ENCODE measurements at places on chromosomes 11 and 22. TPM values are rescaled to one million over a fixed set of nuclear protein-coding genes. Genes with fewer than 3 reads are reported as not detected.

The OR2D2 gene
- not detected for polyA plus RNA-seq

The TYR gene
- not detected for polyA plus RNA-seq

The P2RY2 gene
- polyA plus RNA-seq = 0.10 TPM

The C11orf86 gene
- polyA plus RNA-seq = 0.29 TPM

The PACS1 gene
- polyA plus RNA-seq = 92.3 TPM

The CARD18 gene
- not detected for polyA plus RNA-seq

DNA sequence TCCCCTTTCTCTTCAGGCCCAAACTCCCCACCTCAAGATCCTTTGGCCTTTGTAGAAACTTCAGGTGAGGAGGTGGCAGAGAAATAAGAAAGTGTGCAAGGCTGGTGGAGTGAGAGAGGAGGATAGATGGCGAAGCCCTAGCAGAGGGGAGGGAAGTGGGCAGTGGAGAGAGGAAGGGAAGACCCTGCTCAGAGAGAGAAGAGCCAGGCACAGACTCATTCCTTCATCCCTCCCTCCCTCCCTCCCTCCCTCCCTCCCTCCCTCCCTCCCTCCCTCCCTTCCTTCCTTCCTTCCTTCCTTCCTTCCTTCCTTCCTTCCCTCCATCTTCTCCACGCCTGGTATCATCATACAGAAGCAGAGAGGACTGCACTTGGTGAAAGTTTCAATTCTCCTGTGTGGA, 21.0 kb downstream of the RTN4RL2 start:
- no peak for DNase-seq

- no peak for DNase-seq
Observed at GRCh38 chr11:118415062-118415738, 13.8 kb downstream of the ATP5MG start.

DNA sequence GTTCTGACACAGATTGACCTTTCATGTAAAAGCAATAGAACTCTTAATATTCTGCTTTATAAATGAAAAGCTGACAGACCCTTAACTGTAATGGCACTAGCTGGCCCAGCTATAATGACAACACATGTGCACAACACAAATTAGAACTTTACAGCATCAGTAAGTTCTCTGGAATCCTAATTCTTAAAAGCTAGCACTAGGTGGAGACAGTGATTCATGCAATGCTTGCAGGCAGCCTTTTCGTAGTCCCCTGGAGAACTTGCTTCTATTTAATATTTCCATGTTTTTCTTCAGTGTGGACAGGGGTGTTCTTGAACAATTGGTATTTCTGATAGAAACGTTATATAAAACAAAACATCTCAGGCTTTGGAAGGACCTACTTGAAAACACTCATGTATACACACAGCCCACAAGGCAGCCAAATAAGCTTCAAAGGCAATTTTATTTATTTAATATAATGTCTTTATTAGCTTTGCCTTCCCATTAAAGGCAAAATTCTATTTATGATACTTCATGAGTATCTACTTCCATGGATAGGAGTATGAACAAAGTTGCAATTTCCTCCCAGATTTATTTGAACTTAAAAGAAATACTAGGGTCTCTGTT, 374.3 kb upstream of the MPPED2 start:
- peak; percentile 44 for DNase-seq

DNA sequence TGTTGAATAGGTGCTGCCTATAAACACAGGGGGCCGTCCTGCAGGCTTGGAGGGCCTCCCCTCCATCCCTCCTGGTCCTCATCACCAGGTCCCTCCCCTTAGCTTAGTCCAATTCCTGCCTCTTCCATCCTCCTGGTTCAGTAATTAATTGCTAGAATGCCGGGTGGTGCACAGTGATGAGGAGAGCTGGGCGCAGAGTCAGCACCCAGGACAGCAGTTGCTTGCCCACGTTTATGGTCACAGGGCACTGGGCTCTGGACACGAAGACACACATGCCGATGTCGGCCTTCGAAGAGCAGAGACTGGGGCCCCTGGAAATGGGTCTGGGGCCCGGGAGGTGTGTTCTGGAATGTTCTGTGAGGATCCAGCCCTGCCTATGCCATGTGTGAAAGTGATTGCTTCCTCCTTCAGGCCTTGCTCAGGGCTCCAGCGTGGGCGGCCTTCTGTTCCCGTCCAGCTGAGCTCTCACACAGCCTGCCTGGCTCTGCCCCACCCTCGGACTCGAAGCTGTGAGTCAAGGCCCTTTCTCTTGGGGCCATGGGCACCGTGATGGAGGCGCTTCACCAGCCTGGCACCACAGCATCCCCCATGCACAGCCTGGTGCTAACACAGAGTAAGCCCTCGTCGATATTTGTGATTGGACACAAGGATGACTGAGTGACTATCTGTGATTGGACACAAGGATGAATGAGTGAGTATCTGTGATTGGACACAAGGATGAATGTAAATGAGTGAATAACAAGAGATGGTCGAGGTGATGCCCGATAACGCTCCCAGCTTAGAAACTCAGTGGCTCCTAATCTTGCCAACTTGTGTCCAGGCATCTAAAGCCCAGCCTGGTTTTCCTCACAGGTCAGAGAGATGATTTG, 884.7 kb downstream of the BRD1 start:
- DNase-seq = no peak

- peak; percentile 56 for DNase-seq
Observed at GRCh38 chr22:43326331-43327156, 16.6 kb downstream of the SCUBE1 start.

- no peak for DNase-seq
Observed at GRCh38 chr11:111419641-111420327, 40.7 kb upstream of the POU2AF1 start.

DNA sequence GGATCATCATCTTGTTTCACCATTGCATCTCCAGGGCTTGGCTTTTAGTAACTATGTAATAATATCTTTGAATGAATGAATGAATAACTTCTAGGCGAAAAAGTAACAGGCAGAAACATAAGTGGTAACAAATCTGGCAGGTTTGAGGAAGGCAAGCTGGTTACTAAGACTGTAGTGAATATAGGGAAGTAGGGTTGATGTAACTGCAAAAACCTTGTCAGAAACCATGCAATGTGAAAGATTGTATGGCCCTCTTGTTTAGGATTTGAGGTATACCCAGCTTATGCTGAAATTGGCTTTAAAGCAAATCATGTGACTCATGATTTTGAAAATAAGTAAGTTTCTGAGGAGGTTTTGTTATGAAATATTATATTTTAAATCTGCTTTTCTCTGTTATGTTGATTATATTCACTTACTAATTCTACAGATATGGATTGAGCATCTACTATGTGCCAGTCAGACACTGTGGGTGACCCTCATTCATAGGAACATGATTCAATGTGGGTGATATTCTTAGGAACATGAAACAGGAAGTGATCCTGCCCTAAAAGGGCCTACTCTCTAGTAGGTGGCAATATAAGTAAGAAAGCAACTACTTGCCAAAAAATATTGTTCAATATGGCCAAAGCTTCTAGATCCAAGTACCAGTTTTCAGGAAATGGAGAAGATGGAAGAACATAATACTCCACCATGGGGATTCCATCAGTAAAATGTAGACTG, 115.5 kb upstream of the CCDC90B start:
- DNase-seq = no peak

DNA sequence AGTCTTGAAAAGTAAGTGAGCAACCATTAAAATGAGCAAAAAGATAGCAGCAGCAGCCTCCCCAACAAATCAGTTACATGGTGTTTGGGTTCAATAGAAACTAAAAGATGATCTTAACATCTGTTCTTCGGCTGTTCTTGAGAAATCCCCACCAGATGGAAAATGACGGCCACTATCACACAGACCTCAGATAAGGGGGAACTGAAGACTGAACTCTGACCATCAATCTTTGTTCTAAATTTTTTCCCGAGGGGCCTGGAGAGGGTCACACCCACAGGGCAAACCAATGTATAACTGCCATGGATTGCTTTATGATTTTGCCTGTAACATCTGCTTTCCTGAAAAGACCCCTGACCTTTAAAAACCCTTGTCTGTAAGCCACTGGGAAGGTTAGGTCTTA, 624.8 kb upstream of the KIRREL3 start:
- no peak for DNase-seq

DNA sequence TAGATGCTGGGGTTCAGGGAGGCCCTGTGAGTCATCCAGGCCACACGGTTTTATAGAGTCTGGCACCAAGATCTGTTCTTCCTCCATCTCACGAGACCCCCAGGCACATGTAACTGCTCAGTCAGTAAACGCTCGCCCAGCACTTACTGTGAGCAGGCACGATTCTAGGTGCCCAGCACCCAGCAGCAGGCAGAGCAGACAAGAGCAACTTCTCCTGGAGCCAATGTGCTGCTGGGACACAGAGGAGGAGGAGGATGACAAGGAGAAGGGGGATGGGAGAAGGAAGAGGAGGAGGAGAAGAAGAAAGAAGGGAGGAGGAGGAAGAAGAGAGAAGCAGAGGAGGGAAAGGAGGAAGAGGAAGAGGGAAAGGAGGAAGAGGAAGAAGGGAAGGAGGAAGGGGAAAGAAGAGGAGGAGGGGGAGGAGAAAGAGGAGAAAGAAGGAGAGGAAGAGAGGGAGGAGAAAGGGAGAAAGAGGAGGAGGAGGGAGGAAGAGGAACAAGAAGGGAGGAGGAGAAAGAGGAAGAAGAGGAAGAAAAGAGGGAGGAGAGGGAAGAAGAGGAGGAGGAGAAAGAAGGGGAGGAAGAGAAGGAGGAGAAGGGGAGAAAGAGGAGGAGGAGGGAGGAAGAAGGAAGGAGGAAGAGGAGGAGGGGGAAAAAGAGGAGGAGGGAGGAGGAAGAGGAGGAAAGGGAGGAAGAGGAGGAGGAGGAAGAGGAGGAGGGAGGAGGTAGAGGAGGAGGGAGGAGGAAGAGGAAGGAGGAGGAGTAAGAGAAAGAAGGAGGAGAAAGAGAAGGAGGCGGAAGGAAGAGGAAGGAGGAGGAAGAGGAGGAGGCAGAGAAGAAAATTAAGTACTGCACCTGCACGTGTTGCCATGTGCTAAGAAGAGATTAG, 77.6 kb upstream of the RTL6 start:
- DNase-seq = no peak

- no peak for DNase-seq
Observed at GRCh38 chr22:24582056-24582814, 10.6 kb downstream of the LRRC75B start.

DNA sequence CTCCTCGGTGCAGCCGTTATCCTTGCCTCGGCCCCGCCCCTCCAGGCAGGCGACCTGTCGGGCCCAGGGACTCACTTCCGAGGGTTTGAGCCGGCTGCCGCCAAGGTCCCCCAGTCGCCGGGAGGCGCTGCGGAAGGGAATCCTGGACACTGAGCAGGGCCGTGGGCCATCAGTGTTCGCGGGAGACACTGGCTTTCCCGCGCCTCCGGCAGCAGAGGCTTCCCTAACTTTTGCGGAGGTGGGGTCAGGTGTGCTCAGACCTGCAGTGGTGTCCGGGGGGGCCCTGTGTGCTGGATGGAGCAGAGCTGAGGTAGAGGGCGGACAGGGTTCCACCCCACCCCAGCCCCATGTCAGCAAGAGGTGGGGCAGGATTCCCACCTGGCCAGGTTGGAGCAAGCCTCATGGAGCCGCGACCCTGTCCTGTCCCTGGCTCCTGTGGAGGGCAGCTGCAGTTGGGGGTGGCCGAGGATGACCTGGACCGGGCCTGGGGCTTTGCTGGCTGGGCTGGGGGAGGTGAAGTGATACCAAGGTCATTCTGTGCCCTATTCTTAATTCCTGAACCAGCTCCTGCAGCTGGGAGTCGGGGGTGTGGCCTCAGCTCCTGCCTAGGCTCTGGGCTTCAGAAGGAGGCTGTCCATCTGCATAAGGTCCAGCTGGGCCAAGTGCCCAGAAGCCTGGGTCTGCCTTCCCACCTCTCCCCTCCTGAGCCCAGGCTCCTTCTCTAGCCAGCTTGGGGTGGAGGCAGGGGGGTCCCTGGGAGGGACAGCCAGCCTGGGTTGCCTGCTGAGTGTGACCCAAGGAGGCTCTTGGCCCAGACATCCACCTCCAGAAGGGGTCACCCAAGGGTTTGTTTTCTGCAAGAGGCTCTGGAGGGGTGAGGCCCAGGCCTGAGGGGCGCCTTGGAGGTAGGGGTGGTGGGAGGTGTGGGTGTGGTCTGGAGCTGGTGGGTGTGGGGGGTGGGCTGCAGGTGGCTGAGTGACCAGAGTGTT, 8.4 kb downstream of the TSPAN4 start:
- no peak for DNase-seq

DNA sequence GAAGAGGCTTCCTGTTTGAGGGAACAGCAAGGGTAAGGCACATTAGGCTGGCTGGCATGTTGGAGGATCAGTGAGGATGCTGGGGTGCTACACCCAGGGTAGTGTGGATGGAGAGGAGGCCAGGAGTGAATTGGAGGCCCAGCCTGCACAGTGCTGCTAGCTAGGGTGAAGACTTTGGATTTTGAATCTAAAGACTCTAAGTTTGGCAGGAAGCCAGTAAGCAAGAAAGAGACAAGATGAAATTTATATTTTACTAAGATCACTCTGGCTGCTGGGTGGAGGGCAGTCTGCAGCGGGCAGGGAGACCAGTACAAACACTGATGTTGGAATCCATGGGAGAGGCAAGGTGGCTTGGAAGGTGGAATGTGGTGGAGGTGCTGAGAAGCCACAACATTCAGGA, 43.6 kb downstream of the TSPAN18 start:
- DNase-seq = no peak

DNA sequence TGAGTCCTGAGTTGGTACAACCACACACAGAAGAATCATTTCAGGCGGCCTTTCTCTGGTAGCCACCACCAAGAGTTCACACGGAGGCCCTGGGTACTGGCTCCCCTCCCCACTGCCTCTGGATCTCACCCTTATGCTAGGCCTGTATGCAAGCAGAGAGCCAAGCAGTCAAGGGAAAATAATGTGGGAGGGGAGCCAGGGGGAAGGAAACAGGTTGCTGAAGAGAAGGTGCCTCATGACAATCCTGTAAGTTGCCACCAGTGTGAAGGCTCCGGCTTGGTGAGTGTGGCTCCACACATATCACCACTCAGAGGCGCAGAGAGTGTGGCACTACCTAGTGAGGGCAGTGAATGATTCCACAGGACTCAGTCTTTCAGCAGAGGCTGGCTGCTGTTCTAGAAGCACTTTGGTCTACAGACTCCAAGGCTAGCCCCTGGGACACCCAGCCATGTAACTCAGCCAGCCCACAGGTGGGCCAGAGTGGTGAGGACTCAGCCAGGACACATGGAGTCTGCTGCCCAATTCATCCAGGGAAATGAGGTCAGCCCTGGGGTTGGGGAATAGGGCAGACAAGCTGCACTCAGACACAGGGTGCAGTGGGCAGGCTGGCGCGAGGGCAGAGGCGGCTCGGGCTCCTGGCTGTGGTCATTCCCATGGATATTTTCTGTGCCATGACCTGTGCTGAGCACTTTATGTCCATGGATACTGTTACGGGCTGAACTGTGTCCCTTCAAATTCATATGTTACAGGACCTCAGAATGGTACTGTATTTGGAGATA, 49.0 kb upstream of the SERPIND1 start:
- no peak for DNase-seq

DNA sequence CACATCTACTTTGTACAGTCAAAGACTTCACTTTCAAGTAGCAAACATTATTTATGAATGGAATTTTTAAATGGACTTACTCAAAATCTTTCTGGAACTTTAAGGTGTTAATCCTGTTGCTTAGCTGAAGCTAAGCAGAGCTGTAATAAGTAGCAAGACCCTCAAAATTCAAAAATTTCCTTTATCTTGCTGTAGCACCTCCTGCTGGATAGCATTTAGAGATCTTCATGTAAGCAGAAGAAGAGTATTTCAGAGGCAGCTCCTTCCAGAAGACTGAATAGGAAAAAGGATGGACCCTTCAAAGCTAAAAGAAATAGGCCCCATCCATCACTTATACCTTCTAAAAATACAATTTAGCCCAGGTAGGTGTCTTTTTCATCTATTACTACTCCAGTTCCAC, 3.4 kb downstream of the PHF21A start:
- DNase-seq = peak; percentile 23

GRCh38 chr11:2934611-2935239, 5.5 kb upstream of the PHLDA2 start:
- DNase-seq = no peak

- DNase-seq = no peak
Observed at GRCh38 chr11:134126217-134126822, 57.4 kb downstream of the JAM3 start.
